Stimulated activated CD4-positive, alpha-beta T cell treated with anti-CD3 and anti-CD28 coated beads, Interleukin-1b, Interleukin-23, amount 100 ng/mL, for 24 hours (primary cell): ENCODE measurements at places on chromosomes 5 and 9.

- DNase-seq, result no peak
Measured at GRCh38 chr9:16871336-16872151, 1.1 kb upstream of the BNC2 start.

DNA sequence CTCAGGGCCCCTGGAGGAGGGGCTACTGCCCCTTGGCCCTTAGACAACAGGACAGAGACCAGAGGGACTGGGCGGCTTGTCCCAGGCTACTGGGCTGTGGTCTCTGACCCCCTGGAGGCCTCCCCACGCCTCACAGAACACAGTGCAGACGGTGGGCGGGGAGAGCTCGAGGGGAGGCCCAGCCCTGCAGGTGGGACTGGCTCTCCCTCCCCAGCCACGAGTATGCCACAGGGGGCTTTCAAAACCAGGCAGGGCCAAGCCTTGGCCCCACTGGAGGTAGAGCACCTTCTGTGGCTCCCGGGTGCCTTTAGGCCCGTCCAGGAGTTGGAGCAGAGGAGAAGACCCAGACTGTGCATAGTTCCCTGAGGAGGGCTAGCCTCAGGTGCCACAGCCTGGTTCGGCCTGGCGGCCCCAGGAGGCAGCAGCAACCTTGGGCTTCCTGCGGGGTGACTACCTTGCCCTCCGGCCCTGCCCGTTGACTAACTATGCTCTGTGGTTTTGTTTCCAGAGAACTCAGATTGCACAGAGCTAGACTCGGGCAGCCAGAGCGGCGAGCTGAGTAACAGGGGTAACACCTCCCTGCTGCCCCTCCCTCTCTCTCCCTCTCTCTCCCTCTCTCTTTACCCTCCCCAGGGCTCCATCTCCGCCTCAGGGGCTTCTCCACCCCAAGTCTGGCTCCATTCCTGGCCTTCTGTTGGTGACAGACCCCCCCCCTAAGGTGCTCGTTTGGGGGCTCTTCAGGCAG, 15.5 kb downstream of the CARD19 start:
- DNase-seq, result no peak

DNA sequence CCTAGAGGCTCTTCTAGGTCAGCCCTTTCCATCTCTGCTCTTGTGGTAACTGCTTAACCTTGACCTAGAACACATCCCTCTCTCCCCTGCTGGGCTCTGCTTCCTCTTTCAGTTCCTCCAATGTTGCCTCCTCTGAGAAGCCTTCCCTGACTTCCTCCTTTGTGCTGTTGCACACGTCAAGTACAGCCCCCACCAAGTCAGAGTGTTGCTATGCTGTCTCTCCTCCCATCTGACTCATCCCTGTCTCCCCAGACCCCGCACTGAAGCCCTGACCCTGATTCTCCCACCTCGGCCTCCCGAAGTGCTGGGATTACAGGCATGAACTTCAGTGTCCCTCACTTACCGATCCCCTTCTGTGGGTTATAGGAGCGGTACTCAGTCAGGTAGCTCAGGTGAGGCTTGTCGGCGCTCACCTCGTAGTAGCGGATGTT, 10.4 kb upstream of the TRIM14 start:
- DNase-seq, result no peak

GRCh38 chr9:18379073-18379811, 94.7 kb upstream of the ADAMTSL1 start:
- no peak for DNase-seq

DNA sequence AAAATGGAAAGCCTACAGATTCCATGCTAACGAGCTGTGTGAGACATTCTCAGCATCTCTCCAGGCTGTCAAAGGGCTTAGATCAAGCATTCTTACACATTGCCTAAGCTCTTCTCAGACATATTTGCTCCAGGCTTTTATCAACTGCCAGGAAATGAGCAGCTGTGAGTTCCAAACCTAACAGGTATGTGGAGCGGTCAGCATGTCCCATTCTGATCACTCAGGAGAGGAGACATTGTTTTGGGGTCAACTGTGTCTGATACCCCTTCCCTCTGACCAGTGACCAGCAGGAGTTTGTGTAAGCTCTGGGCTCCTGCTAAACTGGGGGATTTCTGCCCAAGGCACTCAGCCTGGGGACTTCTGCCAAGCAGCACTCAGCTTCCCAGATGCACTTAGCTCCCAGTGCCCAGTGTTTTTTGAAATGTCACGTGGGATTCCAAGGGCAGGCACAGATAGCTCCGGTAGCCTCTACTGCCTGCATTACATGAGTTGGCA, 229.1 kb downstream of the SEC61B start:
- no peak for DNase-seq

- DNase-seq, result no peak
Measured at GRCh38 chr5:53338971-53339370, 141.5 kb upstream of the FST start.

DNA sequence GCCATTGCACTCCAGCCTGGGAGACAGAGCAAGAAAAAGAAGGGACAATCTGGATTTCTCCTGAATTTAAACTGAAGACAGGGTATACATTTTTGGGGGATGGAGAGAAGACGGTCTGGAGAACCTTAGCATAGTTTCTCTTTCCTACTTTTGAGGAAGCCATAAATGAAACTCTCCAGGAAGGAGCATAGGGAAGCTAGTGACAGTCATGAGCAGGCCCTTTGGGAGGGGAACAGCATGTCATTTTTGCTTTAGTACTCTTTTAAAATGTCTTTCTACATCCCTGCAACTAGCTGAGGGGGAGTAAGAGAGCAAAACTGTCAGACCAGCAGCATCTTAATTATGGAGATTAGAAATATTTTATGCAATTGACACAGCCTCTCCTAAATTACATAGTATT, 8.2 kb upstream of the SLC44A1 start:
- no peak for DNase-seq

GRCh38 chr5:179278119-179278518, 67.1 kb downstream of the ADAMTS2 start:
- no peak for DNase-seq

DNA sequence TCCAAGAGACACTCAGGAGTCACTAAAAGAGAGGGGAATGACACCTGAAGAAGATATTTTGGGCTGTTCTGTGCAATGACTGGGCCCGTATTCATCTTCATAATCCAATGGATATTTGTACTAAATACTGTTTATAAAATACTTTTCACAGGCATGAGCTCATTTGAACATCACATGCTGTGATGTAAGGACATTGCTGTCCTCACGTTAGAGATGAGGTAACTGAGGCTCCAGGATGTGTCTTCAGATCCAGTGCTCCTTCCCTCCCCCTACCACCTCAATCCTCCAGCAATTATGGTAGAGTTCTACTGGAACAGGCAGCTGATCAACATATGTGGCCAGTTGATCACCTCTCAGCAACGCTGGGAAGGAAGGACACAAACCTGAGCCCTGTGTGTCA, 139.4 kb upstream of the OSMR start:
- no peak for DNase-seq

- no peak for DNase-seq
Measured at GRCh38 chr9:129070696-129071525, 10.0 kb upstream of the DOLPP1 start.

DNA sequence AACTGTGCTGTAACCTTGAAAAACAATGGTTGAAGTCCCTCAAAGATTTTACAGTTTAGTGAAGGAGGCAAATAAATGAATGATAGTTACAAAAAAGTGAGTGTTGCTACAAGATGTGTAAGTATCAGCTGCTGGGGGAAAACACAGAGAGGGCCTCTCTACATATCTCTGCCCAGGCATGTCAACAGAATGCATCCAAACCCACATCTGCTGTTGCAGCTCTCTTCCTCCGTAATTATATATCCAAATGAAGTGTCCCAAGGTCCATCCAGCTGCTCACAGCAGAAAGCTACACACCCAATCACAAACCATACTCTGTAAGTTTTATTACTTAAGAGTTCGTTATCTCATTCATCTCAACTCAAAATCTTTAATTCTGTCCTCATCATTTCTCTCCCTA, 584.6 kb downstream of the ANXA1 start:
- no peak for DNase-seq
